Stimulated activated CD8-positive, alpha-beta memory T cell treated with anti-CD3 and anti-CD28 coated beads, Interleukin-4, amount 100 ng/mL, for 4 hours (primary cell): ENCODE measurements at places on chromosomes 2 and 18.

DNA sequence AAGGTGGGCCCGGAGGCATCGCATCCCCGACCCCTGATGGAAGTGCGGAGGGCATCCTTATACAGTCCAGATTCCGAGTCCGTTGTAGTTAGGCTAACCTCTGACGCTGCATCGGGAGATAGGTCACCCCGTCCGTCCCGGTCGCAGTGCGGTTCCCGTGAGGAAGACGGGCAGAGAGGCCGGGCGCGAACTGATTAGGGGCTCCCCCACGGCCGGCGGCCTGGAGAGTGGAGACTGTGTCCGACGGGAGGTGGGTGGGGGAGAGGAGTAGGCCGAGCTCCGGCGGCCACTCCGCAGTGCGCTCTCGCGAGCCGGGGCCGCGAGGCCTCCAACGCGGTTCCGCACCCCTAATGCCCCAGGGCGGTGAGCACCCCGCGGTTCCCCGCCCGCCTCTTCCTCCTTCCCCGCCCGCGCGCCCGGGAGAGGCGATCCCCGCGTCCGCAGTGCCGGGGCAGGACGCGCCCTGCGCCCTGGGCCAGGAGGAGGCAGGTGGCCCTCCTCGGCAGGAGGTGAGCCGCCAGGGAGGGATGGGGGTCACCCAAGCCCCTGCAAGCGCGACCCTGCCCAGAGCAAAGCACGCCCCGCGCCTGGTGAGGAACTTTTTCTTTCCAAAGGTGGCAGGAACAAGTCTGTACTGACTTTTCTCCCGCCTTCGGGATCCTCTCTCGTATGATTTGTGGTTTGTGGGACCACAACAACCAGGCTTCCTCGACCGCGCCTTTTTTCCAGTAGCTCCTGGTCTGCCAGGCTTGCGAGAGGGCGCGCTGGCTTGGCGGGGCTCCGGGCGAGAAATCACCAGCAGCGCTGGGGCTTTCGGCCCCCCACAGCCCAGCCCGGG, 1.4 kb upstream of the SP5 start:
- no peak for DNase-seq

DNA sequence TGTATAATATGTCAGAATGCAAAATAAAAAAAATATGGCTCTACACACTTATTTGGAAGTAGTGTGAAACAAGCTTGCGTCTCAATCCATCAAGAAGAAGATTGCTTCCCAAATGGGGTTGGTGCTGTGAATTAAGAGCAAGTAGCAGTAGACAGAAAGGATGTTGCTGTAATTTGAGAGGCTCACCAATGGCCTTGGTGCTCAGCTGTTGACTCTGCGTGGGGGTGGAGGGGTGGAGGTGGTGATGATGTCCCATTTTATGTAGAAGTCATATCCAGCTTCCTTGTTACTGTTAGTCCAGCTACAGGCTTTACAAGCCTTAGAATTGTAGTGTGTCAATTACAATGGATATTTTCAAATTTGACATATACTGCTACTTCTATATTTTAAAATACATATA, 223.4 kb upstream of the RND3 start:
- no peak for DNase-seq

- no peak for DNase-seq
Observed at GRCh38 chr18:38895560-38895959, 1330.0 kb upstream of the CELF4 start.

- peak; percentile 14 for DNase-seq
Observed at GRCh38 chr18:45775241-45775676, 50.2 kb upstream of the SIGLEC15 start.

GRCh38 chr18:63963615-63964256, 6.1 kb upstream of the SERPINB8 start:
- no peak for DNase-seq

DNA sequence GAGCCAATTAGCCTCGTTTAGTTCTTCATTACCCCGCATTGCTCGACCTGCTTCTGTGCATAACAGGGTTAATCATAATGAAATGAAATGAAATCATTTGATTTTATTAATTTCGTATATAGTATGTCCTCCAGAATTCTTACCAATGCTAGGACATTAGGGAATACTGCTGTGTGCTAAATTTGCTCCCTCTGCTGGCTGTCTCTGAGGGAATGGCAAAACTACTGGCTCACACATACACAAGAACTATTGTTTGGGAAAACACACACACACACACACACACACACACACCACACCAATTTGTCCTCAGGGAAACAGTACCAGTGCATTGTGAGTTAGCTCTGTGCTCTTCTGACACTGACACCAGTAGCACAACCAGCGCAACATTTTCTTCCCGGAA, 273.3 kb upstream of the TCF4 start:
- DNase-seq, result no peak

GRCh38 chr2:172021074-172021931, 21.6 kb downstream of the METAP1D start:
- DNase-seq, result no peak

GRCh38 chr2:33029459-33029858, 82.7 kb downstream of the LTBP1 start:
- DNase-seq, result no peak

- DNase-seq, result no peak
Observed at GRCh38 chr2:169343202-169343601, 19.1 kb downstream of the LRP2 start.
